ENCODE measurements at places on chromosomes 2 and 18.

- DNase-seq, result no peak
Observed at GRCh38 chr2:162012565-162013058, 61.4 kb downstream of the DPP4 start.

DNA sequence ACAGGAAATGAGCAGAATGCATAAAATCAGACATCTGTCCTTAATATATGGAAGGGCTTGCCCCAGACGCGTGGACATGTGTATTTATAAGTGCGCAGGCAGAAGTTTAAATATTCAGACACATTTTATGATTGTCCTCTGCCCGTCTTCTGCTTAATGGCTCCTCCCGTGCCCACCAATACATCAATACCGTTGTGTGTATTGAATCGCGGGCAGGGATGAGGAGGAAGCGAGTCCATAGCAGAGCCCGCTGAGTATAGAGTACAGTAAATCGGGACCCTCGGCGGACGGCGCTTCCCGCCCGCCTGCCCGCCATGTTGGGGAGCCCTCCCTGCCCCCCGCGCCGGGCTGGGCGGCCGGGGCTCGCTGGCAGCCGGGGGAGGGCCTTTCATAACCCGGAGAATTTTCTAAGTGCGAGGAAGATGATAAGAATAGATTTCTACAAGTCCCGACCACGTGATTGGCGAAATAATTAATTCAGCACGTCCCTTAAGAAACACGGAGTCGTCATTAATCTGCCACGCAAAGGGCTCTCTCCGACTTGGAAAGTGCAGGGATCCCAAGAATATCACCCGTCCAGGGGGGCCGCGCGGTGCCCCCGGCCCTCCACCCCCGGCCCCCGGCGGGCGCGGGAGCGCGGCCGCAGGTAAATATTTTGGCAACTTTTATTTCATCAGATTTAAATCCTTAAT lies at the start of gene HOXD3:
HOXD3 (plus strand) TSS at position 501 of the 692 bp plus-strand sequence. CDS start 11,808 bp downstream, outside the sequence.
- DNase-seq, result no peak

GRCh38 chr2:43124687-43125057 lies 101.7 kb downstream of the ZFP36L2 start:
- no peak for DNase-seq

GRCh38 chr2:69620870-69621269 lies 22.7 kb downstream of the AAK1 start:
- peak; percentile 28 for DNase-seq

GRCh38 chr2:39696101-39696553 lies 30.4 kb downstream of the TMEM178A start:
- no peak for DNase-seq

GRCh38 chr2:141529659-141530058 lies 601.2 kb downstream of the LRP1B start:
- no peak for DNase-seq

- DNase-seq, result no peak
Observed at GRCh38 chr2:58866040-58866439, 624.9 kb upstream of the FANCL start.

- DNase-seq, result no peak
Observed at GRCh38 chr2:134262684-134263083, 8.8 kb downstream of the MGAT5 start.

GRCh38 chr18:60279391-60279790 lies 93.2 kb downstream of the MC4R start:
- no peak for DNase-seq

GRCh38 chr2:118565786-118566540 lies 281.5 kb downstream of the EN1 start:
- DNase-seq, result no peak

DNA sequence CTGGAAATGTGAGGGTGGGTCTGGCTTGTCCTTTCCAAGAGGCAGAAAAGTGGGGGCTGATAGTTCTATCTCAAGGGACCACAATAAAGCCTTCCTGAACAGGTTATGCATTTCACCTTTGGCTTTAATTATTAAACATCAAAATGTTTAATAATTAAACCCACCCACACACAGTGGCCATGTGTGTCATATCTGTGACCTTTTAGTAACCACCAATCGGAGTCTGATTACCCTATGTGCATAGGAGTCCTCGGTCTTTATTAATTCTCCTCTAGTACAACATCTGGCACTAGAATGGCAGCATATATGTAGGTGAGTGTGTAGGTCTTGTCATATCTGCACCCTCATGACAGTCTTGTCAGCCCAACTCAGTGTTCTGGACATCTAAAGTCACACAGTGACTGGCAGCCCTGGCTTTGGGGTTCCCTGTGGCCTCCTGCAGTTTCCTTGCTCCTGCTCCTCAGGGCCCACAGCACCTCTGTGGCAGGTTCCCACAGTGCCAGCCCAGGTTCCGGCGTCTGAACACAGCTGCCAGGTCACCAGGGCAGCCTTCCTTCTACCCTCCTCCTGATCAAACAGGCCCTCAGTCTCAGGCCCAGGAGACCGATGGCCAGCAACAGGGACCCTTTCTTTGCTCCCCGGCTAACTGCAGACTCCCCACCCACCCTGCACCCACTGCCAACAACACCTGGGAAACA lies 100.9 kb downstream of the MTCL1 start:
- no peak for DNase-seq

DNA sequence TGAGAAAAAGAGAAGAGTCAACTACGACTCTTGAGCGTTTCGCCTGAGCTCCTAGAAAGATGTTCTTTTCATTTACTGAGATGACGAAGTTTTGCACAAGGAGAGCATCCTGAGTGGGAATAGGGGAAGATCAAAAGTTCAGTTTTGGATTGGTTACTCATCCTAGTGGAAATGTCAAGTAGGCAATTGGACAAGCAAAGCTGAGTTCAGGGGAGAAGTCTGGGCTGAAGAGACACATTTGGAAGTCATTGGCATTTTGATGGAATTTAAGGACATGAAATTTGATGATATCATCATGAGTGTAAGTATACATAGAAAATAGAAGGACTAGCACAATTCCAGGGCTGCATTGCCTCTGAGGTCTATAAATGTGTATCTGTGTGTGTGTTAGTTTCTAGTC lies 416.6 kb downstream of the RAD51AP2 start:
- DNase-seq, result no peak

DNA sequence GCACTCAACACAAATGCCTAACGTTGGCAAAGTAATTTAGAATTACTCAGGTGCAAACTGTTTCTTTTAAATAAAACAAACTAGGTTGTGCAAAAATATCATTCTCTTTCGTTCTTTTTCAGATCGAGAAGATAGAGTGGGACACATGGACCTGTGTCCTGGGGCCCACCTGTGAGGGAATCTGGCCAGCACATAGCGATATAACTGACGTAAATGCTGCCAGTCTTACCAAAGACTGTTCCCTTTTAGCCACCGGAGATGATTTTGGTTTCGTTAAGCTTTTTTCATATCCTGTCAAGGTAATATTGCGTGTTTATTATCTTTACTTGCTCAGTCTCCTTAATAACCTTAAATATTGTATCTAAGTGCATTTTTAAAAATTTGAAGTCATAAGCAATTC lies 133.6 kb downstream of the RTN4 start:
- no peak for DNase-seq

DNA sequence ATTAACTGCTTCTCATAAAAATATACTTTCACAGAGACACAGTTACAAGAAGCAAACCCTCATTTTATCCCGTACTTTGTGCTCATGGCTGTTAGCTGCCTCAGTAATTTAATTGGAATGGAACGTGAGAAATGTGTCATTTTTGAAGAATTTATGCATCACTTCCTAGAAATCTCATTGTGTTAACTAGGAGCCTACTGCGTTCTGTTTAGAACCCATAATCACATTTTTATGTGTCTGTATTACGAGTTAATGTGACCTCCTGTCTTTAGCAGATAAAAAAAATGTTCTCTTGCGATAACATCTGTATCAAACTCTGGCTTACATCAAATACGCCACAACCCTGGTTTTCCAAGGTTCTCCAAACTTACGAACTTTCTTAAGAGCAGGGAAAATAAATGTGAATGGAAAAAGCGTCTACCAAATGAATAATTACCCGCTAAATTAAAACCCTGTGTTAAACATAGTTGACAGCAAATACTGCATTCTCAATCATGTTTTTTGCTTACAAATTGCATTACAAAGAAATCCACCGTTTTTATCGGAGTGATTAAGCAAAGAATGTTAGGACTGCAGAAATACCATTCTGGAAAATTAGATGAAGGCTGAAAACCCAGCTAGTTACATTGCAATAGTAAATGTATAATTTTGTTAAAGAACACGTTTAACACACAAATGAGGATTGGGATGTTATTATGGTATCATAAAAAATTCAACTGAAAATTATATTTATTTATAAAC lies 12.1 kb upstream of the GBX2 start:
- DNase-seq, result no peak

DNA sequence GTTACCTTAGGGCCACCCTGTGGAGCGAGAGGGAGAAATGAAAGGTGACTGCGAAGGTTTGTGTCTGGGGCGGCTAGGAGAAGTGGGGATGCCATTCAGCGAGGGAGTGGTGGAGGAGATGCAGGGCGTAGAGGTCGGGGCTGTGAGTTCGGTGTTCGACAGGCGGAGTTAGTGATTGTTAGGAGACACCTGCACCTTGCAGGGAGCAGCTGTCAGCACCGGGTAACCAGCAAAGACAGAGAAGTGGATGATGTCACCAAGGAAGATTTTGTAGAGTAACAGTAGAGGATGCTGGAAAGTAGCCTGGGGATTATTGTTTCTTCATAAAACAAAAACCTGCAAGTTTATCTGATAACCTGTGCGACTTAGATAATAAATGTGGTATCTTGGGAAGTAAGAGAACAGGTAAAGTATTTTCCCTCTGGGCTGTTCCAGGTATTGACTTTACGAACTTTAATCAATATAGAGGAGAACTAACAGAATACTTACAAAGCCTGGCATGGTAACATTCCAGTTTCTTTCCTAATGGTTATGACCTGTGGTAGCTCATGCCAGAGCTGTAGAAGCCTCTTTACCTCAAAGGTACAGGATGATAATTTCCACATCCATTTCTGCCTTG lies 63.8 kb downstream of the SPTBN1 start:
- no peak for DNase-seq

GRCh38 chr2:46336283-46336959 lies 39.2 kb downstream of the EPAS1 start:
- no peak for DNase-seq

DNA sequence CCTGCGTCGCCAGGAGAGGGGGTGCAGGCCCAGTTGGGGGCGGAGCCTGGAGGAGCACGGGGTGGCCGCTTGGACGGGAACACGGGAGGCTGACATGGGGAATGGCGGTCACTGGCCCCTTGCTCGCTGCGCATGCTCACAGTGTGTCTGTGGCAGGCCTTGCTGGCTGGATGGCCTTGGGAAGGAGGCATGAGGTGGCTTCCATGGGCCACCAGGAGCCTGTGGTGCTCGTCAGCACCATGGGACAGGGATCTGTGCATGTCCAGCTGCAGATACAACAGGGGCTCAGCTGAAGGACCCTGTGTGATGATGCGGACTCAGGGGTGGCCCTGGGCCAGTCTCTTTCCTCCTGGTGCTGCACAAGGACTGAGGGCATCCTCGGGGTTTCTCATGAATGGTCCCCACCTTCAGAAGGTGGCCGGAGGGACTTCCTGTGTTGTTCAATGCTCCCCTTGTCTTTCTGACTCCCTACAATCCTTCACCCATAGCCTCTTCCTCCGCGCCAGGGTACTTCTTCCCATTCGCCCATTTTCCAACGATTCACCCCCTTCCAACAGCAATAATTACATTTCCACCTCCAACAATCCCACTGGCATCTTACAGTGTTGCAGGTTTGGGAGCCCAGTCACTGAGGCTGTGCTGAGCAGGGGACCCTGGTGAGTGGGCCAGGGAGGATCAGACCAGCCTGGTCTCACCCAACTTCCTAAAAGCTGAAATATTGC lies 3.4 kb upstream of the SP140L start:
- DNase-seq, result no peak

- no peak for DNase-seq
Observed at GRCh38 chr2:27128668-27129571, 5.3 kb downstream of the ABHD1 start.

- no peak for DNase-seq
Observed at GRCh38 chr2:23244617-23245016, 140.4 kb upstream of the KLHL29 start.

GRCh38 chr18:59834267-59834666 lies 65.5 kb upstream of the PMAIP1 start:
- DNase-seq, result no peak

GRCh38 chr2:8986327-8986976 lies 17.0 kb downstream of the MBOAT2 start:
- no peak for DNase-seq

DNA sequence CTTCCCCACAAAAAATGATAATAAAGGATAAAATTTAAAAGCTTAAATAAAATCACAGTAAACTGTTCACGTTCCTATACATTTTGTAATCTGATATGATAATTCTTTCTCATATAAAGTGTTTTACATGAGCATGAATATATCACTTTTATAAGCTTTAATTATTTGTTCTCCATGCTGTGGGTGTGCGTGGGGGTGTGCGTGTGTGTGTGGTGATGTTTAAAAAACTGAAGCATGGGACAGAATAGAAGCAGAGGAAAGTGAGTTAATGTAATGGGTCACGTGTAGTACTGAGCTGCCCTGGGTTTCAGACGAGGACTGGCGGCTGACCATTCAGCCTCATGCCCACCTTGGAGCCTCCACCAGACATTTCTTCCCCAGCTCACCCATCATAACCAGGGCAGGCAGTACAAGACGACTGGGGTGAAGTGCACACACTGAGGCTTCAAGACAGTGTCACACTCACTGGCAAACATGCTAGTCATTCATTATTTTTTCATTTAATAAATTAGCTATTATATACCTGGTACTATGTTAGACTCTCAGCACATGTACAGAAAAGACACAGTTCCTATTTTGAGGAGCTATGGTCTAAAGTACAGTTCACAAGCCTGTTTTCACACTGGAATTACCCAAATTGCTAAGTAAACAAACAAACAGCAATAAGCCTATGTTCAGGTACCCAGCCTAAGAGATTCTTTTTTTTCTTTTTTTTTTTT lies 97.2 kb upstream of the LPIN2 start:
- DNase-seq, result no peak

GRCh38 chr2:118530976-118531375 lies 316.5 kb downstream of the EN1 start:
- no peak for DNase-seq

GRCh38 chr2:178380763-178381162 lies 70.2 kb downstream of the PRKRA start:
- no peak for DNase-seq

- no peak for DNase-seq
Observed at GRCh38 chr18:48809365-48809764, 141.4 kb downstream of the SMAD7 start.

- no peak for DNase-seq
Observed at GRCh38 chr2:145343287-145343686, 823.4 kb upstream of the ZEB2 start.

- no peak for DNase-seq
Observed at GRCh38 chr2:64937687-64938491, 51.3 kb upstream of the SLC1A4 start.

GRCh38 chr2:127859712-127860085 lies 1.7 kb upstream of the POLR2D start:
- peak; percentile 69 for DNase-seq

GRCh38 chr2:48075631-48076030 lies 169.3 kb upstream of the FBXO11 start:
- no peak for DNase-seq

GRCh38 chr2:154466226-154466625 lies 232.3 kb upstream of the KCNJ3 start:
- DNase-seq, result no peak

GRCh38 chr2:12236136-12236844 lies 480.4 kb upstream of the TRIB2 start:
- no peak for DNase-seq

Measured in CD4-positive, alpha-beta memory T cell (primary cell).